ENCODE measurements at places on chromosomes 2 and 18.
A peak's percentile ranks its signal among the peaks of the same experiment; 100 is the strongest.

GRCh38 chr2:239640210-239640609 is 239.4 kb upstream of the HDAC4 start:
- no peak for DNase-seq

DNA sequence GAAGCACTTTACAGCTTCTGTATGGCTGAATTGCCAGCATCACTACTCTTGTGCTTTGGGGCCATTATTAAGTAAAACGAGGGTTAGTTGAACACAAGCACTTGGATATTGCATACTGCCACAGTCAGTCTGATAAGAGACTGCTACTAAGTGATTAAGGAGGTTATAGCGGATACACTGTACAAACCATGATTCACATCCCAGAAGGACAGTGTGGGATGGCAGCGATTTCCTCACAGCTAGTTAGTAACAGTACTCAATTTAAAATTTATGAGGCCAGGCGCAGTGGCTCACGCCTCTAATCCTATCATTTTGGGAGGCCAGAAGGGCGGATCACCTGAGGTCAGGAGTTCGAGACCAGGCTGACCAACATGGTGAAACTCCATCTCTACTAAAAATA is 2.6 kb upstream of the BMPR2 start:
- no peak for DNase-seq

- DNase-seq = no peak
Measured at GRCh38 chr2:235458839-235459273, 35.0 kb upstream of the AGAP1 start.

DNA sequence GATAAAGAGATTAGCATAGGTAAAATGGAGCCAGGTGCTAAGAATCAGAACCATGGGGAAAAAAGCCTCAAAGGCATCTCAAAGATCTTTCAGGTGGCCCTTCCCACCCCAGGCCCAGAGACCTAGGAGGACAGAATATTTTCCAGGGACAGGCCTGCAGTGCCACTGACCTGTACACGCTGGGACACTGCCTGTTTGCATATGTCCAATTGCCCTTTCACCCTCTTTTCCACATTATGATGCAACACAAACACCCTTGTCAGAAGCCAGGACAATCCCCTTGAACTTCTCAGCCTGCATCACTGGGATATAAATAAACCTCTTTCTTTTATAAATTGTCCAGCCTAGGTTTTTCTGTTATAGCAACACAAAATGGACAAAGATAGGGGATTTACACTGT is 419.1 kb downstream of the TRIB2 start:
- DNase-seq = no peak

DNA sequence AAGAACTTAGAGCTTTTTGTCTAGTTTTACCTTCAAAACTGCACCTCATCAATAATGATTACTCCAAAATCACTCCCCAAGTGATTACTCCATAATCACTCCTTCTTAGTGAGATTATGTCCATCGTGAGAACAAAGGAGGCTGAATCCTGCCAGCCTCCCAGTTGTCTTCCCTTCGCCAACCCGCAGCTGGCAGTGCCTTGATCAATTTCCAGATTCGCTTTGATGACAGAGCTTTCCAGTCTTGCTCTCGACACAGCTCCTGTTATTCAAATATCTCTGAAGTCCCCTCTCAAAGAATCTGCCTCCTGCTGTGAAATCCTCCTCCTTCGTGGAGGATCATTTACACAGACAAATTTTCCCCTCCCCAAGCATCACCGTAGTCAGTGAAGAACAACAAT is 237.7 kb downstream of the EIPR1 start:
- DNase-seq = no peak

DNA sequence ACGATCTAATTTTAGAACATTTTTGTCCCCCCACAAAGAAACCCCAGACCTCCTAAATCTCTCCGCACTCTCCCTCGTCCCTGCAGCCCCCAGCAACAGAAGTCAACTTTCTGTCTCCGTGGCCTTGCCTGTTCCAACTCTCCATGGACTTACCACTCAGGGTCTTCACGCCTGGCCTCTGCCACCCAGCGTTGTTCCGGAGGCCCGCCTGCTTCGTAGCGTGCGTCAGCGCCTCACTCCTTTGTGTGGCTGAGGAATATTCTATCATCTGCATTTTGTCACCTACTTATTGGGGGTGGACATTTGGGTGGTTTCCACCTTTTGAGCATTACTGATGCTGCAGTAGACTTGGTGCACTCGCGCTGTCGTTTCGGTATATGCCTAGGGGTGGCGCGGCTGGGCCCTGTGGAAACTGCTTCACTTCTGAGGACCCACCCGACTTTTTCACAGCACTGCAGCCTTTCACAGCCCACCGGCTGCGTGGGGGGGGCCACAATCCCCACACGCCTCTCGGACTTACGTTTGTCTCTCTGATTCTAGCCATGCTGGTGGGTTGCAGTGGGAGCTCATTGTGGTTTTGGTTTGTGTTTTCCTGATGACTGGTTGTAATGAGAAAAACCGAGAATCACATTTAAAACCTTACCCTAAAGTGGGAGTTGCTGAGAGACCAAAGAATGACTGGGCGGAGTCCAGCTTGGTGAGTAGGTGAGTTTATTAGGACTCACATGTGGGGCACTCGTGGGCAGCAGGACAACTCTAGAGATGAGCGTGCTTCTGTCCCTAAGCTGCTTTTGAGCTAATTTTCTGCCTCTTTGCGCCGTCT is 1.4 kb upstream of the HSBP1L1 start:
- peak; percentile 61 for DNase-seq

DNA sequence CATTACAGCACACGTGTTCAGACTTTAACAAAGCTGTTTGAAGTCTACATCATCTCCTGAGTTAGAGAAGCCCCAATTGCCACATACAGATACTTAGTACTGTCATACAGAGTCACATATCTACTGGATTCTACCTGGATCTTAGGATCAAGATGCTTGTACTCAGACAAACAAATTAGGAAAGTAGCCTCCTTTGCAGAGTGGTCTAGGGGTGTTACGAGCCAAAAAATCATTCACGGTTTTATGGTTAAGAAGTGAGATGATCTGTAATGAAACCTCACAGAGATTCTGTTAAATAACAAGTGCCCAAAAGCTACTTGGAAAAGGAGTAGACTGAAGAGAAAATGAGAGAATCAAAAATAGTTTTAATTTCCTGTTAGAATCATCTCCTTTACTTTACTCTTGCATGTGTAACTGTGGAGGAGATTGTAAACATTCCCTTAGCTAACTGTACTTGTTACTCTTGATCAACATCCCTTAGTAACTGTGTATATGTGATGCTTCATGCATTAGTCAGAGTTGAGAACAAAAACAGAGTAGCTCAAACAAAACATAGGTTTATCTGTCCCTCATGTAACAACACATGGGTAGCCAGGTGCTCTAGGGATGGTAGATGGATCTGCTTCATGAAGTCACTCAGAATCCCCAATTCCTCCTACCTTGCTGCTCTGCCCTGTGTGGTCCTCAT is 16.4 kb upstream of the IL1RL1 start:
- DNase-seq = no peak

DNA sequence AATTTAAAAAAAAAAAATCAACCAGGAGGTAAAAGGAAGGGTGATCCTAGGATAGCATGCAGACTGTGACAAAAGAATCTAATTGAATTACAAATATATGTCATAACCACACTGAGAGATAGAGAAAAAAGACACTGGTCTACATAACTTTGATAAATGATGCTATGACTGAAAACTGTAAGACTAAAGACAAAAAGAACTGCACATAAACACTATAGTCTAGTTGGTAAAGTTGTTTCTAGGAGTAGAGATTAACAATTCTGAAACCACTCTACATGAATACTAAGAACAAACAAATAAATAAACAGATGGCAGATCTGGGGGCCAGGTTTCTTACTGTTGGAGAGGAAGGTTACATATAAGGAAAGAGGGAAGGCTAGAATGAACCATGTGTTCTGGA is 14.6 kb upstream of the CHAC2 start:
- DNase-seq = no peak

DNA sequence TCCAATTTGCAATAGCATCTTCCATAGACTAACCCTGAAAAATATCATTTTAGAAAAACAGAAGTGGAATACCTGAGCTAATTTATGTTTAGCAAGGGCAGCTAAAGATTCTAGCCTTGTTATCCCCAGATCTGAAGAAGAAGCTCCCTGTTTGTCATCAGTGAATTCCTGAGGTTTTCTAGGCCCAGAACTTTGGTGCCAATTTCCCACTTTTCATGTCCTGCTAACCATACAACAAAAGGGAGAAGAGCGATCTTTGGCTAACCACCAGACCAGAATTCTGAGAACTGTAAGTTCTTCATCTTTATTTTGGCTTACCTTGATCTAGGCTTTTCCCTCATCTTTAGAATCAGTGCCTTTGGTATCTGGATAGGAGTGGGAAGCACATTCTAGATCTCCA is 51.3 kb upstream of the RASGRP3 start:
- DNase-seq = no peak

DNA sequence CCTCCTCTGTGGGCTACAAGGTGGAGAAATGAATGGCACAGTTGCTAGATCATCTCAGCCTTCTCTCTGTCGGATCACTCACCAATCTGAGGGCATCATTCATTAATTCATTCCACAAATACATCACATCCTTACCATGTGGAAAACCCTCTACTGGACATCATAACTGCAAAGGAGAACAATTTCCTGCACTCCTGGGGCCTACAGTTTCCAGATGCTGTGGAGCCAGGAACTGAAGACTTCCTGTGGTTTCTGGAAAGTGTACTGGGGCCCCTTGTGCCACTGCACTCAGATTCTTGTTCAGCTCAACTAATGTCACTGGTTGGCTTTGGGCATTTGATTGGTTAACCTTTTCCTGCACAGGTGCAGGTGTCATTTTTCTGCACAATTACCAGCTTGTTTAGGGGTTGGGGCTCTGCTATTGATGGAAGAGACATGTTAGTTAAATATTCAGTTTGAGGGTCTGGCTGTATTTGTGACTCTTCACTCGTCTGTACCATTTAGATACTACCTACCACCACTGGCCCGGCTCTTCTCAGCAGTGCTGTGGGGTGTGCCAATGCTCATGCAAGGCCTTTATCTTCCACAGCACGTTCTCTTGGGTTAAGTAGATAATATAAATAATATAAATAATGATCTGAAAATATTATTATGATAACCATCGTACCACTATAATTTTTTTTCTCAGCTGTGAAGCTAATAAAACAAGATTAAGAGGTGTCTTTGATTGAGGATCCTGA is 427.3 kb downstream of the TSN start:
- DNase-seq = no peak

DNA sequence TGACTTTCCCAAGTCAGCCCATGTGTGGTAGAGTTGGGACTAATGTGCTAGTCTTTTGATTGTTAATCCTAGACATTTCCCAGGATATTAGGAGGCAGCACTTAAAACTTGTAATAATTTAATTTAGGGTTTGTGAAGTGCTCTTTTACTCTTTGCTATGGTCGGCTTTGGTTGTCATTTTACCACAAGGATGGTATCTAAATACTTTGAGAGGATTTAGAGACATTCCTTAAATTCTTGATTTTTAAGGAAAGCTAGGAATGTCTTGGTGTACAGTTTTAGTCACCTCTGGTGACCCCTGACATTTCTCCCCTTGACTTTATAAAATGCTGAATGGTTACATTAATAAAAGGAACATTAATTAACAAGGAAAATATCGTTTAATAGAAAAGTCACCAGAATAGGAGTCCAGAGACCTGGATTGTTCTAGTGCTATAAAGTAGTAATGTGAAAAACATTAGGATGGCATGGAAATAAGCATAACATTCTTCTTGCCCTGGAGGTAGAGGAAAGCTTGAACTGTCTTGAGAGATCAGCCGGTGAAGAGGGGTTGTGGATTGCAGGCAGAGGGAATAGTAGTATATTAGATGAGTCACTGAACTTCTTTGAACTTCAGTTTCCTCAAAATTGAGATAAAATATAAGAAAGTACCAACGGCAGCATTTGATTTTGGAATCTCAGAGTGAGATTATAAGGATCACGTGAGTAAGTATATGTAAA is 209.2 kb downstream of the MCFD2 start:
- no peak for DNase-seq

DNA sequence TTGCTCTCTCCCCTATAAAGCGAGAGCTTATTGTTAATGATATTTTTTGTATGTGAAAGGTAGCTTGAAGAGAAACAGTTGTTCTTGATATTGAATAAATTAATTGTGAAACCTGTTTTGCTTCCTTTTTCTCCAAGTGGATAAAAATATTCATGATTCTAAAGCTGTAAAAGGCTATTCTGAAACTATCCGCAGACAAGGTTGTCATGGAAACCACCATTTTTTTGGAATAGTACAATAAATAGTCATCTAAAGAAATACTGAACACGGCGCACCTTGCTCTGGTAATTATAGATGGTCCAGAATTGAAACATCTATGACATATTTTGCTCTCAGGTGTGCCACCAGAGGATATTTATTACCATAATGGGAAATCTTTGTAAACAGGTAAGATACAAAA is 1103.0 kb upstream of the SLC39A10 start:
- DNase-seq = no peak

DNA sequence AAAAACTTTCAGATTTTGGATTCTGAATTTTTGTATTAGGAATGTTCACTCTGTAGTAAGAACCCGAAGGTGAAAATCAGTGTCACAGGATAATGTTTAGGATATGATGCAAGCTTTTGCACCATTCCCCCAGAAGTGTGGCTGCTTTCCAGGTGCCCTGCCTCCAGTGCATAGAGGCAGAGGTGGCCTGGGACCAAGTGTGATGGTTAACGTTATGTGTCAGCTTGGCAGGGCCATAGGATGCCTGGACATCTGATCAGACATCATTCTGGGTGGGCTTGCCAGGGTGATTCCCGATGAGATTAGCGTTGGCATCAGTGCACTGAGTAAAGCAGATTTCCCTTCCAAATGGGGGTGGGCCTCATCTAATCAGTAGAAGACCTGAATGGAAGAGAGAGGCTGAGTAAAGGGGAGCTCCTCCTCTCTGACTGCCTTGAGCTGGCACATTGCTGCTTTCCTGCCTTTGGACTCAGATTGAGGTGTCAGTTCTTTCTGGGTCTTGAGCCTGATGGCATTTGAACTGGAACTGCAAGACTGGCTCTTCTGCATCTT is 177.4 kb upstream of the HS6ST1 start:
- no peak for DNase-seq

DNA sequence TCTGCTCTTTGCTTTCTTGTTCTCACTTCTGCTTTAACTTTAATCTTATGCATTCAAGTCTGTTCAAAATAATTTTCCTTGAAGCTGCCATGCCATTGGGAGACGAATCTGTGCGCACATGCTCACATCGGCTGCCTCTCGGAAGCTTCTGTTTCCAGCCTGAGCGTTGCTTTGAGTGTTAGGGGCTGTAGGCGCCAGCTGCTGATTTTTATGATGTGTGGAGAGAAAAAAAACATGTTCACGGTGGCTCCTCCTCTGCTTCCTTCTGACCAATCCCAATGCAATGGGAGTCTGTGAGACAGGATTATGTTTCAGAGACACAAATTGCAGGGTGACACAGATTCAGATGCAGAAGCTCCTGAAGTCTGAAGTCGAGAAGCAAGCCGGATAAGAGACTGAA is at the start of gene MC4R:
Gene MC4R (minus strand): TSS at position 180 of the 400 bp plus-strand sequence. CDS start 426 bp downstream, outside the sequence.
- DNase-seq = no peak

DNA sequence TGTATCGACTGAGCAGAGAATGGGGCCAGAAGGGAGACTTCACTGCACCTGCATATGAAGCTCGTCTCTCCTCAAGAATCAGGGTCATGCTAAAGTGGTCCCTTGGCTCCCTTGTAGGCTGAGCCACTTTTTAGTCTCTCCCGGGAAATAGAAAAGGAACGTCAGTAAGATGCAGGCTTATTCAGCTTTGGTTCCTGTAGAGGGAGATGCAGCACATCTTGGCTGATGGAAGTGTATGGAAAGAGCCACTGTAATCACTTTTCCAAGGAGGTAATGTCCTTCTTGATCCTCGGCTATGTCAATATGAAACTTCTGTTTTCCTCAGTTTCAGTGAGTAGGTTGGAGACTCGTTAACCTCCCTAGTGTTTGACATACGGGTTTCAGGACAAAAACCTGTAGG is 235.2 kb downstream of the GCA start:
- DNase-seq = no peak

Data from stimulated activated CD8-positive, alpha-beta memory T cell treated with anti-CD3 and anti-CD28 coated beads, Interleukin-15, amount 100 ng/mL, for 48 hours (primary cell).